Tongue (tissue), 3 donors: ENCODE measurements at places on chromosomes 1 and 21. TPM values are rescaled to one million over a fixed set of nuclear protein-coding genes. Genes with fewer than 3 reads are reported as not detected.

DNA sequence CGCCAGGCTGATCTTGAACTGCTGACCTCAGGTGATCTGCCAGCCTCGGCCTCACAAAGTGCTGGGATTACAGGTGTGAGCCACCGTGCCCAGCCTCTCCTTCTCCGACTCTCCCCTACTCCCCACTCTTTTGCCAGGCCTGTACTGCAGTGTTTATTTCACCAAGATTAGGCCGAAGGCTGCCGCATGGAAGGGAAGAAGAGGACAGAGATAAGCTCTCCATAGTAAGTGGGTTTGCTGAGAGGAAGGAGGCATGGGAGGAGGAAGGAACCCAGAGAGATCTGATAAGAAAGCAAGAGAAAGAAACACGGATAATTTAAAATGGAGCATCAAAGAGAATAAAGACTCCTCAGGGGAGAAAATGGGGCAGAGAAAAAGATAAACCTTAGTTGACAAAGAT, 8.7 kb downstream of the PTCH2 start:
- DNase-seq, result no peak

DNA sequence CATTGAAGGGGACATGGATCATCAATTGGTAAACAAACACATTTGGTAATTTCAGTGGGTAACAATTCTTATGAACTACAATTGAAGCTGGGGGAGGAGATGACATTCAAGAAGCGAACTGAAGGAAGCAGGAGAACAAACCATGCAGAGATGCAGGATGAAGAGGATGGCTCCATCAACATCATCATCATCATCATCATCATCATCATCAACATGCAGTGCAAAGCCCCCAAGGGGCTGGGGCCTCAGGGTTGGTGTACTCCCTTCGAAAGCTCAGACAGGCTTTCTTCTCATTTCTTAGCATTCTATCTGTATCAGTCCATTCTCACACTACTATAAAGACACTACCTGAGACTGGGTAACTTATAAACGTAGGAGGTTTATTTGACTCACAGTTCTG, 105.8 kb downstream of the DUSP10 start:
- no peak for DNase-seq

DNA sequence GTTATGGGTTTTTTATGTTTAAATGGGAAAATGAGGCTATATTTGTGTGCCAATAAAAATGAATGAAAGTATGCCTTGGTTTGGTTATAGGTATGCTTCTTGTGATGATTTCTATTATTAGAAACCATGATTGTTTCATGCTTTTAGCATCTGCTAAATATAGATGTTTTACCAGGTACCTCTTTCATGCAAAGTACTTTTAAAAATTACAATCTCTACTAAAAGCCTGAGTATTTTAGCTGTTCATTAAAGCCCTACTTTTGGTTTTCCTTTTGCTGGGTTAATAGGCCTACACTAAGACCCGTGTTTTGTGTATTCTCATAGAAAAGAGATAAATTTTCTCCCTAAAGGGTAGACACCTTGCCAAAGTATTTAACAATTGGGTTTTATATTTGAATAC, 32.0 kb downstream of the MTF2 start:
- DNase-seq, result no peak

DNA sequence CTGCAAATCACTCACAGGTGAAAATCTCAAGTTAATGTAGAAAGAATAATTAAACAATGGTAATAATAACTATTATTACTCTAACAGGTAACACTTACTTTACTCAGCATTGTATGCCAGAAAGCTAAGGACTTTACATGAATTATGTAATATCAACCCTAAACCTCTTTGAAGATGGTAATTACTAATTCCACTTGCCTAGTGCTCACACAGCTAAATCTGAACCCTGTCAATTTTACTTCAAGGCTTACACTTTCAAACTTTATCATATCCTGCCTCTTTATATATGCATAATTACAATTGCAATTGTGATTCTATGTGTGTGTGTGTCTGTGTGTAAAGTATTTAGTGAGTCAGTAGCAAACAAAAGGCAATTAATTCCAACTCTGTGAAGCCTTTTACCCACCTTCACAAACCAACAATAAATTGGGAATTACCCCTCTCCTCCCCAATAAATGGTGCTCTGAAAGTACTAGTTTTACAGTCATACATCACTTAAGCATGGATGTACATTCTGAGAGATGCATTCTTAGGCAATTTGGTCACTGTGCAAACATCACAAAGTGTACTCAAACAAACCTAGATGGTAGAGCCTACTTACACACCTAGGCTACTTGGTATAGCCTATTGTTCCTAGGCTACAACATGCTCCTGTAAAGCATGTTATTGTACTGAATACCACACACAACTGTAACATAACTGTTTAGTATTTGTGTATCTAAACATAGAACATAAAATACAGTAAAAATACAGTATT, 5.9 kb downstream of the ZNF644 start:
- DNase-seq, result no peak

CFHR3 gene
- 0.51 TPM for total RNA-seq
